Right renal cortex interstitium (tissue), 3 donors: ENCODE measurements at places on chromosomes 12 and 14. TPM values are rescaled to one million over a fixed set of nuclear protein-coding genes. Genes with fewer than 3 reads are reported as not detected.

- DNase-seq = no peak
Observed at GRCh38 chr14:55802986-55803872, 223.2 kb downstream of the KTN1 start.

NAV3 gene
- polyA plus RNA-seq = 9.0 TPM

- no peak for DNase-seq
Observed at GRCh38 chr12:13223179-13223804, 26.8 kb downstream of the EMP1 start.

BEGAIN gene
- polyA plus RNA-seq = 1.2 TPM

DNA sequence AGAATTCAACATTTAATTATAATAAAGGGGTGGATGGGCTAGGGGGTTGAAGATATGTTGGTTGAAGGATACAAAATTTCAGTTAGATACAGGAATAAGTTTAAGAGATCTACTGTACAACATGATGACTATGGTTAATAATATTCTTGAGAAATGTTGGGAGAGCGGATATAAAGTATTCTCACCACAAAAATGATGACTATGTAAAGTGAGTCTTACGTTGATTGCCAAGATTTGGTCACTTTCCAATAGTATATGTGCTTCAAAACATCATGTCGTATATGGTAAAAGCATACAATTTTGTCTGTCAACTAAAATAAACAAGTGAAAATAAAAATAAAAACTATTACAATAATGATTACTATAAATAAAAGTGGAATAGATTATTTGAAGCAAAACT lies 802.0 kb downstream of the C12orf50 start:
- no peak for DNase-seq

GRCh38 chr14:56528927-56529326 lies 50.7 kb upstream of the TMEM260 start:
- DNase-seq = no peak

GRCh38 chr14:60254176-60254575 lies 5.2 kb downstream of the PPM1A start:
- DNase-seq = no peak

DNA sequence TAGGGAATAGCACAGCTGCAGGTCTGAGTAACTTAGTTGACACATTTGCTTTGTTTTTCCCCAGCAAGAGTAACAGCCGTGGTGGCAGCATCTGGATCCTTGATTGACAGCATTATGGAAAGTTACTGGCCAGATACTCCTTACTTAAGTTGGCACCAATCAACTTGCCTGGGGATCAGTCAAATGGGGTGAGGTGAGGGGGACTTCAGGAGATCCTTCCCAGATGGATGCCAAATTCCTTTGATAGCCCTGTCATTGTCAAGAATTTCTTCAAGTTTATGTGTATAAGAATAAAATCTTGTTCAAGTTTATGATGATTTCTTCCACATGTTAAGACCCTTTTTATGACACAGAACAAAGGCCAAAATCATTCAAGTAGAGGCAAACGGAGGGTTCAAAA lies 618.4 kb downstream of the SLC6A15 start:
- no peak for DNase-seq

PRR4 gene
- polyA plus RNA-seq = 5.9 TPM
